ENCODE measurements at places on chromosomes 12 and 14. TPM values are rescaled to one million over a fixed set of nuclear protein-coding genes. Genes with fewer than 3 reads are reported as not detected.

DNA sequence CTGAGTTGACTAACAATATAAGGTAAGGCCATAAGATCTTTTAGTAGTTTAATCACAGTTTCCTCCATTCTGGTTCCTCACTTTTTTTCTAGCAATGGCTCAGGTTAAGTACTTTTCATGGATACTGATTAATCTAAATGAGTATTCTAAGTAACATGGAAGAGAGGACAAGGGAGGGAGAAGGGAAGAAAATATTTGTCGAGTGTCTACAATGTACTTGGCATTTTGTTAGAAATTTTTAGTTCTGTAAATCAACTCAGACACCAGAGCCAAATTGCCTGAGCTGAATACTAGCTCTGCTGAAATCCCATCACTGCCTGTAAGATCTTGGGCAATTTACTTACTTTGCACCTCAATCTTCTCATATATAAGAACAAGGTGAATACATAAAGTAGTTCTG, 20.2 kb downstream of the RERG start:
- no peak for ATAC-seq

GRCh38 chr14:79896009-79896408, 315.3 kb downstream of the DIO2 start:
- ATAC-seq = no peak

- no peak for ATAC-seq
Measured at GRCh38 chr14:64844272-64844671, 35.4 kb downstream of the SPTB start.

The CARMIL3 gene
- 4.2 TPM for total RNA-seq

- no peak for ATAC-seq
Measured at GRCh38 chr12:48263617-48264016, 60.5 kb upstream of the OR10AD1 start.

The TESPA1 gene
- total RNA-seq = 51.1 TPM

GRCh38 chr14:89226801-89227495, 190.1 kb downstream of the FOXN3 start:
- no peak for ATAC-seq

The KLRB1 gene
- total RNA-seq = 11.6 TPM

GRCh38 chr12:59646636-59647035, 50.8 kb downstream of the SLC16A7 start:
- ATAC-seq = no peak

GRCh38 chr14:36785511-36785910, 123.9 kb downstream of the PAX9 start:
- no peak for ATAC-seq

GRCh38 chr12:68446384-68446783, 114.2 kb upstream of the MDM1 start:
- ATAC-seq = no peak

DNA sequence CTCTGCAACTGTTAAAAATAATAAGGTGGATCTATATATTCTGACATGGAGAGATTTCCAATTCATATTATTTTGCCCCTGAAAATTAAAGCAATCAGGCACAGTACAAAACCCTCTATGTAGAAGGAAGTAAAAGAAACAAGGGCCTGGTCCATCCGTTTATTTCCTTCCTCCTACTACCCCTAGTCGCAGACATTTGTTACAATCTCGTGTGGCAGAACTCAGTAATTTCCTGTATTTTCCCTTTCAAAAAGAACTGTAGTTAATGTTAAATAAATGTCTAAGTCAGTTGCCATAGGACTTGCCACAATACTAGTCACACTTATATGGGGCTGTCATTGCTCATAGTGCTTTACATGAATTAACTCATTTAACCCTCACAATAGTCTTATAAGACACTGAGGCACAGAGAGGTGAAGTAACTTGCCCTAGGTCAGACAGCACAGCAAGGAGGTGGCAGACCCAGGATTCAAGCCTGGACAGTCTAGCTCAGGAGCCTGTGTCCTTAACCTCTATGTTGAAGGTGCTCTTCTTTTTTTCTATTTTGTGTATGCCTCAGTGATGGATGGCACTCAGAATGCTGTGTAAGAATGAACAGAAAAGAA, 24.2 kb downstream of the NINJ2 start:
- ATAC-seq = peak; percentile 63

DNA sequence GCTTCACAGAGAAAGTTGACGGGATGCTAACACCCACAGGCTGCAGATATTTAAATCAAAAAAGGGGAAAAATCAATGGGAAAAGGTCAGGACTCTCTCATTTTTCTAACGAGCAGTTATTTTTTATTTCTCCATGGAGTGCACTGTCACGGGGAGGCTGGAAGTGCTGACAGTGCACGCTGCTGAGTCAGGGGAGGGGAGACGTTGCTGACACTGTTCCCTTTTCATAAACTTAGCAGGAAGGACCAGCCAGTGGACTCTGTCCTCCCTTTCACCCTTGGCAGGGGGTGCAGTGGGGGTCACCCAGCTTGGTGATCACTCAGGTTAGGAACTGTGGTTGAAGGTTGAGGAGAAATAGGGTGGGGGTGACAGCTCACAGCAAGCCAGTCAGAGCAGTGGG, 65.6 kb upstream of the FUT8 start:
- no peak for ATAC-seq

The RGS6 gene
- total RNA-seq = 1.5 TPM

GRCh38 chr12:120659151-120659525, 18.7 kb downstream of the CABP1 start:
- no peak for ATAC-seq

DNA sequence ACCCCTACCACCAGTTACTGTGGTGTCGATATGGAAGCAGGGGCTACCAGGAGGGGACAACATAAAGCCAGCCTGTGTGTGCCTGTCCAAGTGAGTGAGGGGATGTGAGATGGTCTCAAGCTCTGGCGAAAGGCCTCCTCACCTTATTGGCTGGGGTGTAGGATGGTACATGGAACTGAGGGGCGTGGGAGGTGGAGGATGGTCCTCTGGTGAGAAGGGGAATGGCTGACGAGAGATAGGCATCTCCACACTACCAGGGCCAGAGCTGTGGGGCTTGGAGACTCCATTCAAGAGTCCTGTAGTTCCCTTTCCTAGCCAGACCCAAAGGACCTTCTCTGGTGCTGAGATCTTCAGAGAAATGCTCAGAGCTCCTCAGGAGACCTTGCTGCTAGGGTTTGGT, 32.5 kb upstream of the COL2A1 start:
- no peak for ATAC-seq

GRCh38 chr12:6092784-6093722, 31.4 kb downstream of the VWF start:
- no peak for ATAC-seq

DNA sequence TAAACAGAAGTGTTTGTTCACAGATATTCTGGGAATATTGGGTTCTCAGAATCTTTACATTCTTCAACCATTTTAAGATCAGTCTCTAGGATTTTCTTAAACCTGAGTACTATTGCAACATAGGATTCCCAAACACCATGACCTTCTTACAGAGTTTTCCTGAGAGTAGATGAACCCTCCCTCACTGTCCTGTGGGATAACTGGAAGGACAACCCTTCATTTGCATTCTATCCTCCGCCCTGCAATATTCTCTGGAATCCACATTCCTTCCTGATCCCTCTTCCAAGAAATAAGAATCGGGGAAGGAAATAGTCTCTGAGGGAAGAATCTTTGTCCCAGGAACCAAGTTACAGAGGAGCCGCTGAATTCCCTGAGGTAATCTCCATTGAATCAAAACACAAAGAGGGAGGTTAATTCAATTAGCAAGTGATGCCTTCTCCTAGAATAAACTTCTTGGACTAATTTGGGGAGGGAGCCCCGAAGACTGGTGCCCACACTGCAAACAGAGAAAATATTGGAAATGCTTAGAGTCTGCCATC, 99.8 kb upstream of the MBIP start:
- ATAC-seq = no peak

DNA sequence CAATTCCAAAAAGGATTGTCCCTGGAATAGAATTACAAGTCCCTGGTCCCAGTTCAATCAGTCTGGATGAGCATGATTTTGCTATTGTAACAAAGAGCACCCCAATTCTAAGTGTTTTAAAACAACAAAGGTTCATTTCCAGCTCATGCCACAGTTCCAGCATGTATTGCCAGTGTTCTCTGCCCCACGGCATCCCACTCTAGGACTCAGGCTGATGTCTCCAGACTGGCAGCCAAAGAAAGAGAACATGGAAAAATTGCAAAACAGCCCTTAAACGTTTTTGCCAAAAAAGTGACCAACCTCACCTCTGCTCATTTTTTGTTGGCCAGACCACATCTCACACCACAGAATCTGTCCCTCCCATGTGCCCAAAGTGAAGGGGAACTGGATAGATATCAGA, 116.0 kb upstream of the PLXNC1 start:
- no peak for ATAC-seq

DNA sequence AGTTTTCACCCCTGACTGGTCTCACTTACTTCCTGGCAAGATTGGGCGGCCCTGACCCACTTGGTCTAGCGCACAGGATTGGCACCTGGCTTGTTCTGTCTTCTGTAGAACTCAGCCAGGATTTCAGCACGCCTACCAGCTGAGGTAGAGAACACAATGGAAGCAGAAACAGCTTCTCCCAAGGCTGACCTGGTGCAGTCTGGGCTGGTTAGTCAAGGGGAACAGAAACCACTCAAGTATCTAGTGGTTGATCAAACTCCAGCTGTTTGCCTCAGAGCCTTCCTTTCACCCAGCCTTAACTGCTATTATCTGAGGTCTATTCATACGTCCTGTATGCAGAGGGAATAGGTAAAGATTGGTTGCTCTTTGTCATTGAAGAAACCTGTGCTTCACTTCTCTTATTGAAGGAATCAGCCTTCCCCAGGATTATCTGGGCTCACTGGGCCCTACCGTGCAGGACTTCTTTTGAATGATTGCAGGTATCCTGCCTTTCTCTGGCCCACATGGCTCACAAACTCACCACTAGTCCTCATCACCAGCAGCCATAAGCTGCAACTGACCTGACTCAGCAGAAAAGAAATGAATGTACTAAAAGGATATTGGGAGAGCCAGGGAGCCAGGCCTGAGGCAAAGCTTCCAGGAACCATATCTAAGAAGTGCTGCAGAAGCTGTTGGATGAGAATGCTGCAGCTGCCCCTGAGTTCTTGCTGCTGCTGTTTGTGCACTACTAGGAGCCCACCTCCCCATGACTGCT, 2.5 kb upstream of the PLEKHD1 start:
- no peak for ATAC-seq

GRCh38 chr12:88932457-88932856, 352.2 kb upstream of the KITLG start:
- no peak for ATAC-seq

DNA sequence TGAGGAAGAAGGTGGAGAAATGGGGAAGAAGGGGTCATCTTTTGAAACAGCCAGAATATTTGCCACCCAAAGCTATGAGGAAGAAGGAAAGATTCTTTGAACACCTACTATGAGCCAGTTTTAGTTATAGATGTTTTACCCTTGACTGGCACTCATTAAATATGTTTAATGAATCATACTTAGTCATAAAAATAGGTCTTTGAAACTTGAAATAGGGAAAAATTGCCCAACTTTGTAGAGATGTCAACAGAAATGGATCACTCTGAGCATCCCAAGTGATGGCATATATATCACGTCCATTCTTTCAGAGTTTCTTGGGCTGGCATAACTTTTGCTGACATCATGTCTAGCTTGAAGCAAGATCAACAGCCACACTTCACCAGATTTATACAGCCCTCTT, 263.5 kb downstream of the RPAP3 start:
- no peak for ATAC-seq

DNA sequence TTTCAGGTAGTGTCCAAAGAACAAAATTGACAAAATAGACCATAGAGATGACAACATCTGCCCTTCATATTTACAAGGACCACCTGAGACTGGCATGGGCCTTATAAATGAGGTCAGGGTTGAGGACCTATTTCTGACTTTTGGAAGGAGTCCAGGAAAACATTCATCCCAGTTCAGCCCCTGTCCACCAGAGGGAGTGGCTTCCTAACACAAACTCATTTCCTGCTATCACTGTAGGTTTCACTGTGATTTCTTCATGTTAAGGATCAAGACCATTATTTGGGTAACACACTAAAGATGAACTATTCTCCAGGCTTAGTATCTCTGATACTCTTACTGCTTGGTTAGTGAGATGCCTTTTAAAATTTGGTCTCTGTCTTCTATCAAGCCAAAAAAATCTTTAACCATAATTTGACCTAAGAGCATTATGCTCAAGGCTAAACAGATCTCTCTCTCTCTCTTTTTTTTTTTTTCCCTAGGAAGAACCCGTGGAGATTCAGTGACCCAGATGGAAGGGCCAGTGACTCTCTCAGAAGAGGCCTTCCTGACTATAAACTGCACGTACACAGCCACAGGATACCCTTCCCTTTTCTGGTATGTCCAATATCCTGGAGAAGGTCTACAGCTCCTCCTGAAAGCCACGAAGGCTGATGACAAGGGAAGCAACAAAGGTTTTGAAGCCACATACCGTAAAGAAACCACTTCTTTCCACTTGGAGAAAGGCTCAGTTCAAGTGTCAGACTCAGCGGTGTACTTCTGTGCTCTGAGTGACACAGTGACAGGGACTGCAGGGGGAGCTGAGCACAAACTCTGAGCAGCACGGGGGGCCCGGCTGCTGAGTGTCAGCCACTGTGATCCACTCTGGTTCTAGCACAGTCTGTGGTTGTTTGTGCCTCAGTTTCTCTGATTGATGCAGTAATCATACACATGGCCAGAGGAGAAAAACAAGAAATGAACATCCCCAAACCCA, 267.6 kb upstream of the OR4E1 start:
- ATAC-seq = peak; percentile 63
